ENCODE measurements at places on chromosomes 12 and 14.
A peak's percentile ranks its signal among the peaks of the same experiment; 100 is the strongest.

GRCh38 chr12:119202544-119202943 is 23.8 kb downstream of the HSPB8 start:
- no peak for DNase-seq

DNA sequence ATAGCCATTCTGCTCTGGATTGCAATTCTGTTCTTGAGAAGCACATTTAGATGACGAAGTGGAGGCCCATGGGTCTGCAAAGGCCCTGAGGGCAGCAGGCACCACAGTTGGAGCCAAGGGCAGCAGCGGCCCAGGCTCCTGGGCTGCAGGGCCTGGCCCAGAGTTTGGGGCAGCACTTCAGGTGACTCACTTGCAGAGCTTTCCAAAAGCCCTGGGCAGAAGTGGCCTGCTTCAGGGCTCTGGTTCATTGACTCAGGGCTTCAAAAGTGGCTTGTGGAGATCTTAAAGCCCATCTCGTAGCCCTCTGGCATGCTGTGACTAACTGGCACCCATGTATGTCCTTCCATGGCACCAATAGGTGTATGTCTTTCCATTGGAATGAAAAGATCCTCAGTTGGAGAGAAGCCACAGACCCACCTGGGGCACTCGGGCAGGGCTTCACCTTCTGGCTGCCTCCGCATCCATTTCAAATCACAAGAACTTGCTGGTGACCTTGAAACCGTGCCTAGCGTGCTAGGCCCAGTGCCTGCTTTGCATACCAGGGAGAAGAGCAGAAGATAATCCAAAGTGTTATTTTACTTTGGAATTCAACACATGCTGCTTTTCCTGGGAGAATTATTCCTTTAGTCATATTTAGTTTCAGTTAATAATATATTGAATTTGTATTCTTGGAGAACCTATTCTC is 106.7 kb downstream of the PRMT8 start:
- DNase-seq = no peak

- peak; percentile 62 for DNase-seq
Observed at GRCh38 chr14:73785834-73786635, 65.6 kb upstream of the PTGR2 start.

DNA sequence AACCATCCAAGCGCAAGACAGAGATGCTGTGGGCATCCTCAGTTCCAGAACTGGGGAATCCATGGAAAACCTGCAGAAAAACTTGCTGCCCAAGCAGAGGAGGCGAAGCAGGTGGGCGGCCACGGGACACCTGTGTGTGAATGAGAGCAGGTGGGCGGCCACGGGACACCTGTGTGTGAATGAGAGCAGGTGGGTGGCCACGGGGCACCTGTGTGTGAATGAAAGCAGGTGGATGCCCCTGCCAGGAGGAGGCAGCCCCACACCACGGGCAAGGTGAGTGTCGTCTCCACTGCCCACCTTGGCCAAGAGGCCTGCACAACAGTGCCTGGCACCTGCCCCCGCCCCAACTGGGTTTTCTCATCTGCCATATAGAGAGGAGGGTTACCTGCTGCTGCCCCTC is 59.2 kb downstream of the GSC start:
- DNase-seq = no peak

- no peak for DNase-seq
Observed at GRCh38 chr14:54693761-54694160, 126.8 kb downstream of the SAMD4A start.

Measured in CD8-positive, alpha-beta T cell (primary cell).